Dermis blood vessel endothelial cell (primary cell): ENCODE measurements at places on chromosomes 2 and 18. TPM values are rescaled to one million over a fixed set of nuclear protein-coding genes. Genes with fewer than 3 reads are reported as not detected.

Gene TANC1
- total RNA-seq: 92.6 and 99.7 TPM in 2 replicates

Gene KLF11
- total RNA-seq: 7.6 and 11.6 TPM in 2 replicates

Gene ARHGAP28
- total RNA-seq: 4.3 and 7.9 TPM in 2 replicates

Gene CCBE1
- 0.14 and 0.68 TPM in 2 replicates for total RNA-seq

Gene RAMP1
- 0.85 TPM in 1 of 2 replicates, not detected in the other for total RNA-seq

Gene CTIF
- 18.0 and 22.6 TPM in 2 replicates for total RNA-seq

DNA sequence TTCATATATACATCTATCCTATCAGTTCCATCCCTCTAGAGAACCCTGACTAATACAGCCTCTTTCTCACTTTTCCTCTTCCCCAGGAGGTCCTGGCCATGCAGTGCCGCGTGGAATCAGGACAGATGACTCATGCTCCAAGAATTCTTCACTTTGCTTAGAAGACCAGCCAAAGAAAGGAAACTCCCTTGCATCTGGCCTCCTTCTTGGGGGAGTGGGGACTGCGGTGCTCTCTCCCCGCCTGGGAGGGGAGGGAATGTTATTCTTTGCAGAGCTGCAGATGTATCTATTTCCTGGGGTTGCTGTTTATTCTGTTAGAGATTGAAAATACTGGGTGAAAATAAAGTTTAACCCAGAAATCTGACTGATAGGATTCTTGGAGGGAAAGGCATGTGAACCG lies 111.5 kb upstream of the SH3BP4 start:
- DNase-seq: peak; percentile 95

DNA sequence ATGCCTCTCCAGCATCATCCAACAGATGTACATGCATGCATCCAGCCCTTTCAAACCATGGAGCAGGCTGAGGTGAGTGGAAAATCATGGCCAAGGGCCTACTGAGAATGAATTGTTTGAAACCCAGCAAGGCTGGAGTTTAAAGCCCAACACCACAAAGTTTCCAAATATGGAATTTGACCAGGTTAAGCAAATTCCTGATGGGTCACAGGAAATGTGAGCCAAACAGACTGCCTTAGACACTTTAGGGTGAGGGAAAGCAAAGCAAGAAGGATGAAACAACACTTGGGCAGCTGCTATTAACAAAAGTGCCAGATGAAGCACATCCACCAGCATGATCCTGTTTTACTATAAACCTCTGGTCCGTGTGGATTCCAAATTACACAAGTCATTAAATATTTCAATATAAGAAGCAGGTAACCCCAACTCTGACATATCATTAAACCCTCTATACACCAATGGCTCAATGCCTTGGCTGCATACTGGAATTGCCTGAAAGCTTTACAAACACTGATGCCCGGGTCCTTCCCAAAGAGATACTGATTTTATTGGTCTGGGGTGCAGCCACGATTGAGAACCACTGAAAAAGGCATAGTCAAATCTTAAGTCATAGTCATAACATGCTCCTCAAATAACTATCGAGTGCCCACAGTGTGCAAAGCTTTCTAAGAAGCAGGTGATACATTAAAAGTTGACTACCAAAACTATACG lies 9.1 kb downstream of the KLF7 start:
- no peak for DNase-seq

DNA sequence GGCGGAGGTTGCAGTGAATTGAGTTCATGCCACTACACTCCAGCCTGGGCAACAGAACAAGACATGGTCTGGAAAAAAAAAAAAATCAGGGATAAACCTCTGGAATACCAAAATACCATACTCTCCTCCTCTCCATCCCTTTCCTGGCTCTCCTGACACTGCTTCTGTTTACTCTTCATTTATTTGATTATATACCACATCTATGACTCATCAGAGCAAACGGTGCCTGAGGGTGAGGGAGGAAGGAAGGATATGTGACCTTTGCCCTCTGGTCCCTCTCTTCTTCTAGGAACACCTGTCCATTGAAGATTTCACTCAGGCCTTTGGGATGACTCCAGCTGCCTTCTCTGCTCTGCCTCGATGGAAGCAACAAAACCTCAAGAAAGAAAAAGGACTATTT lies 30.0 kb downstream of the VIL1 start:
- peak; percentile 58 for DNase-seq

DNA sequence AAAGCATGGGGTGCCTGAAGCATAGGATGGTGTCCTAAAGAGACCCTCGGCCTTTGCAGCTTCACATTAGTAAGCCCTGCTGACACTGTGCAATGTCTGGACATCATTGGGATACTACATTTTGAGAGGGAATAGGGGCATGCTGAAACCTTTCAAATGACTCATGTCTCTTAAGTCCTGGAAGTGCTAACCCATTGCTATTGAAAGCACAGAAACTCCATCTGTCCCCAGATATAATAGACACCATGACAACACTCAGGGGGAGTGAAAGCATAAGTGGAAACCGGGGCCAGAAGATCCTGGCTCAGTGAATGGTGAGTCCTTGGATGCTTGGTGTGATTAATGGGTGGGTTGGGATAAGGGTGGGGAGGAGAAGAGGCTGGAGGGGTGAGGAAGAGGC lies 595.5 kb upstream of the ID2 start:
- no peak for DNase-seq

DNA sequence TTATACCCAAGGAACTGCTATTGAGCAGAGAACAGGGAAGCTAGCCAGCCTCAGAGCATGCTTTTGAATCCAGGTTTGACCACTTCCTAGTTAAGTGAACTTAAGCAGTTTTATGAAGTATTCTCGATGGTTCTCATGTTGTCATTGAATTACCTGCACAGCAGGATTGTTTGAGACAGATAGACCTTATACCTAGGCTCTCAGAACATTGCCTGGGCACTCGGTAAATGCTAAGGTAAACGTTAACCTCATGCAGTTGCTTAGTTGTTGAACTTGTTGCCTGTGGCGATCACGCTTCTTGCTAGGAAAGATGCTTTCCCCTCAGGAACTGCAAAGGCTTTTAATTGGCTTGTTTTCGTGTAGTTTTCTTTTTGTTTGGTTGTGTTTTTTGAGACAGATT lies 34.0 kb upstream of the CHMP1B start:
- no peak for DNase-seq

DNA sequence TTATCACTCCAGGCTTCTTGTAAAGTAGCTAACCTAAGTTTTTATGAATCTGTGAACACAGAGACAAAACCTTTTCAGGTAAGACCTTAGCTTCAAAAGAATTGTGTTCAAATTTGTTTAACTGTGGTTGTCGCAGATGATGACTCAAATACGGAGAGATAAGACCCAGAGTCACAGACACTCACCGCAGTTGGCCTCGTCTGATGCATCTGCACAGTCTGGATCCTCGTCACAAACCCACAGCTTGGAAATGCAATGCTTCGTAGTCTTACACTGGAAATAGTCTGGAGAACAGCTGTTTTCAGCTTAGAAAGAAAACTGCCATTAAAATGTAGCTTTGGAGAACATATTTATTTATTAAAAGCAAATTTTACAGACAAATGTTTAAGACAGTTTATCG lies 1662.1 kb upstream of the NXPH2 start:
- DNase-seq: no peak

GRCh38 chr18:75241705-75242104 lies 31.1 kb downstream of the TSHZ1 start:
- DNase-seq: no peak
